Upper lobe of left lung (tissue), 6 donors: ENCODE measurements at places on chromosomes 11 and 22. TPM values are rescaled to one million over a fixed set of nuclear protein-coding genes. Genes with fewer than 3 reads are reported as not detected.

Gene KIRREL3
- total RNA-seq, result not detected

Gene TBX10
- total RNA-seq, result not detected

Gene NLRP10
- not detected for total RNA-seq

Gene DBX1
- total RNA-seq, result not detected

Gene MS4A6E
- total RNA-seq, result not detected

Gene SPON1
- 12.6 TPM for total RNA-seq

GRCh38 chr11:59180168-59180776, 8.3 kb downstream of the DTX4 start:
- no peak for DNase-seq

DNA sequence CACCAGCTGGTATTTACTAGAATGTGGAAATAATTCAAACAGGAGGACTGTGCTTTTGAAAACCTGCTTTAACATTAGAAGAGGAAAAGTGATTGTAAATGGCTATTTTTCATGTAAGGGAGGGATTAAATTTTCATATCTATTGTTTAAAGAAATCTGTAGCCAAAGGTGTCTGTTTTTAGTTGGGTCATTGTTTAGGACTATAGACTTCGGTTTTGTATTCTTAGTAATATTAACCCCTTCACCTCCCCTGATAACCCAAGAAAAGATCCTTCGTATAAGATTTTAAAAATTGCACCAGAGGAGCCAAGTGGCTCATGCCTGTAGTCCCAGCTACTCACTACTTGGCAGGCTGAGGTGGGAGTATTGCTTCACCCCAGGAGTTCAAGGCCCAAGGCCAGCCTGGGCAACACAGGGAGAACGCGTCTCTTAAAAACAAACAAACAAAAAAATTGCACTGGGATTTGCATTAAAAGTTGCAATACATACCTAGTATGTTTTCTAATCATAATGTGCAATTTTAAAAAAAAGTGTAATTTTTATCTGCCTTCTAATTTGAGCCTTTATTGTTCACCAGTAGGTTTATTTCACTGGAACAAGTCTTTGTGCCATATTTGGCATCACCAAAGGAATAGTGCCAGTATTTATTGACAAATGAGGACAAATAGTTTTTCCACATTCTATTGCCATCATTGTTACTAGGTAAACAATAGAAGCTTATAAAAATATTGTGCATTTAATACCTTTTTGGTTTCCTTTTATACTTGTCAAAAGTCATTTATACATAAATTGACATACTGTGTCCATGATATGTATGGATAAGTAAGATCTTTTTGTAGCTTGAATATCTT, 34.3 kb downstream of the MTMR3 start:
- no peak for DNase-seq

GRCh38 chr22:44404341-44405020, 91.7 kb upstream of the SHISAL1 start:
- no peak for DNase-seq

DNA sequence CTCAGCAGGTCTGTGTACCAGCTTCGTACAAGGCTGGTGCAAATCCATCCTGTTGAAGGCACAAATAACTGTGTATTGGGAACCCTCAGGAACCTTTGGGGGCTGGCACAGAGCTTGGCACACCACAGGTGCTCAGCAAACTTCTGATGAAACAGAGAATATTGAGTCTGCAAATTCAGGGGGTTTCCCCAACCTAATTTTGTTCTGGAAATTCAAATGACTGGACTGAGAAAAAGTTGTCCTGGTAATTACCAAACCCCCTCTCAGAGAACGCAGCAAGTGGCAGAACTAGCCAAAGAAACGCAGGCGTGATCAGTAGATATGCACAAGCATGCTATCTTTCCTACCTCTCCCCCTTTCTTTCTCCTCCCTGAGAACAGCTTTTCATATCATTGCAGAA, 47.6 kb downstream of the LIF start:
- no peak for DNase-seq

- DNase-seq, result peak; percentile 28
These were observed 1.1 kb upstream of the FADS2 start for GRCh38 chr11:61826930-61827570.
